ENCODE measurements at places on chromosomes 5 and 9. TPM values are rescaled to one million over a fixed set of nuclear protein-coding genes. Genes with fewer than 3 reads are reported as not detected.

Gene SLC28A3
- total RNA-seq: under 0.01 TPM

Gene LRRC19
- not detected for total RNA-seq

Gene SLC6A3
- total RNA-seq: under 0.01 TPM

Gene IL5
- total RNA-seq: not detected

Gene TLE1
- total RNA-seq: 20.2 TPM

Data from subcutaneous preadipocyte (primary cell).